Amniotic stem cell (primary cell): ENCODE measurements at places on chromosomes 7 and 10.

- no peak for DNase-seq
Measured at GRCh38 chr7:111982133-111982532, 224.1 kb downstream of the DOCK4 start.

- no peak for DNase-seq
Measured at GRCh38 chr7:137977173-137977572, 24.7 kb downstream of the CREB3L2 start.

DNA sequence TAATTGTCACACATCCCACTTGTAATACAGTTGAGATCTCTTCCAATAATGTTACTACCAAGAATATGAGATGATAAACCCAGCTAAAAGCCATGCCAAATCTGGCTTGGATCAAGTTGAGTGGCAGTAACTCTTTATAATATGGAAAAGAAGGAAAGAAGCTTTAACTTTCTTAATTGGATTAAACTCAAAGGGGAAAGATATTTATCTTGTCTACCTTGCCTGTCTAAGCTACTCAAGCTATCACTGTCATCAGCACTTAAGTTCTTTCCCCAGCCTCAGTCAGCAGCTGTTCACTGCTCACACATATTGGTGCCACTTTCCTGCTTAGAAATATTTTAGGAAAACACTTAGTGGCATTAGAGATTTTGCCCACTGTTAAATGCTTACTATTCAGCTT lies 350.7 kb downstream of the IPMK start:
- no peak for DNase-seq

DNA sequence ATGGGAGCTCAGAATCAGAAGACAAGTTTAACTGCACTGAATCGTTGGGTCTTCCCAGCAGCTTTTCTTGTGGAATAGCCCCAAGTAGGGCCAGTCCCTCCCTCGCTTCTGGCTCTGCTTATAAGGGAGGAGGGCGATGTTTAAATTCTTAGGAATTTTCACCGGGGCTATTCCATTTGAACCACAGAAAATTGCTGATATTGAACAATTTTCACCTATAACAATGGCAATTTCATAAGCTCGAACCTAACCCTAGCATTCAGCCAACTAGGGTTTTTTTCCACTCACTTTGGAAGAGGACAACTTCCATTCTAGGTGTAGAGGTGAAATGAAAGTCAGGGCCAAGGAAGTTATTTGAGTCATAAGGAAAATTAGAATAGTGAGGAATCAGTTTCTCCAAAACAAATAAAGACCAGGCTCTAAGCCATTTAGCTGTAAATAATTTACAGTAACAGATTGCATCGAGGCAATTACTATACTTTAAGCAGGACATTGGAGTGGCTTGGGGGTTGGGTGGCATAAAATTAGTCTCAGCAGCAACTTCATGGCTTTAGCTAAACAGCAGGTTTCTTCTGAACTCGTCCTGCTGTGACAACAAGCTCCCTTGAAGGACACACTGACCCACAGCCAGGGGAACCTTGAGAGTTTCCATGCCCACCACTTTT lies 1.5 kb upstream of the ATP6V0A4 start:
- DNase-seq, result no peak

DNA sequence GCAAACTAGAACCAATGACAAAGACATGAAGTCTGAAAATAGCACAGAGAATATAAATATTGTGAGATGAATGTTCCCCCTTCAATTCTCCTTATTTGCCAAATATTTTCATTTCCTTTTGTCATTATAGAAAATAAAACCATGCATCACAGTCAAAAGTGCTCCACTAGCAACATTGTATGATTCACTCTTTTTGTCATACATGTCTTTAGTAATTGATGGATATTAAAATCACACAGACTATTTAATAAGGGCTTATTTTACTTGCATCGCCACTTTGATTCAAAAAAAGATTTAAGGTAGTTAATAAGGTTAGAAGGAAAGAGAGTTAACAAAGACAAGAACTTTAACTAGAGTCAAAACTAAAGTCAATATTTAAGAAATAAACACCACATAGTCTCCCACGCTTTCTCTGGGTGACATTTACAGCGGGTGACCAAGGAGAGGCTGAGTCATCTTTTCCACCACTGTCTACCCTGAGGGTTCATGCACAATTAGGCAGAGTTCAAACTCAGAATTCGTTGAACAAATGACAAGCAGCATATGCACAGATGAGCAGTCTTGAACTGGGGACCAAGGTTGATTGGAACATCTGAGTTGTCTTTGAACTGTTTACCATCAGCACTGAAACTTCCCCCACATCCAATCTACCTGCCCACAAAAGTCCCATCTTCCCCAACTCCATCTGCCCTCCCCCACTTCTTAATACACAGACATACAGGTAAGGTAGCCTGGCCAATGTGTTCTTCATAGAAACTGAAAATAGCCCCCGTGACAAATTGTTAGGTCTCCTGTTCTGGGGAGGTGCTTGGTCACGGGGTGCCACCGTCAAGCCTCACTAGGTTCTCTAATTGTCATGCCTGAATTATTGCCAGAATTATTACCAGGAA lies 42.5 kb downstream of the C7orf25 start:
- DNase-seq, result no peak

DNA sequence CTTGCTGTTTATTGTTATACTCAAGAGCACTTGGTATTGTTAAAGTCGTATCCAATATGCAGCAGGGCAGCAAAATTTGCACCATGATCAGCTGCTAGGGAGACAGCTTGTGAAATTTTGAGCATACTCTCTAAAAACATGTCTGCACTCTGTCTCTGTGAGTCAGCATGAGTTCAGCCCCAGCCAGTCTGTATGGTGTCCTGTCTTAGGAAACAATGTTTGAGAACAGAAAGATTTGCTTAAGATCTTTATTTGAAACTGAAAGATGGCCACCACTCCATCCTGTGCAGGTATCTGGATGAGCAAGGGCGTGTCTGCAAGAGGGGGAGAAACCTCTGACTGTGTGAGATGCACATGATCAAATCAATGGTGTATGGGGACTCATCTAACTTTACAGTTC lies 97.1 kb downstream of the GNAI1 start:
- no peak for DNase-seq

GRCh38 chr7:131543298-131543697 lies 13.1 kb downstream of the PODXL start:
- no peak for DNase-seq

- no peak for DNase-seq
Measured at GRCh38 chr10:42936580-42936979, 140.3 kb upstream of the RET start.

- no peak for DNase-seq
Measured at GRCh38 chr10:48505394-48506112, 99.3 kb downstream of the ARHGAP22 start.

- DNase-seq, result no peak
Measured at GRCh38 chr10:17081431-17081830, 48.2 kb downstream of the CUBN start.

DNA sequence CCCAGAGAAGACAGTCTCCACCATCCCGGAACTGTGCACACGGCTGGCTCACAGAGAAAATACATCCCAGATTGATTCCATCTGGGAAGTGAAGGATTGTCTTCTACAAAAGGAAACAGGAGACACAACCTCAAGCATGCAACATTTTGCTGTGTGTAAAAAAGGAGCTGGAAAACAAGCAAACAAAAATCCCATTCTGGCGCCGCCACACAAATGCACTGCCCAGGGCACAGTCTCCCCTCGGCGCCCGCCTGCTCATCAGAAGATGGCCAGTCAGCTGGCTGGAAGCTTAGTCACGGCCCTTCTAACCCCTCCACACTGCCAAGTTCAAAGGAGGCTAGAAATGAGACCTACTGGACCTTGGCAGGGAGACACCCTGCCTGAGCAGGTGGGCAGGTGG lies 14.1 kb upstream of the CYTH3 start:
- DNase-seq, result peak; percentile 30

- no peak for DNase-seq
Measured at GRCh38 chr10:78828647-78829539, 239.9 kb upstream of the ZMIZ1 start.

DNA sequence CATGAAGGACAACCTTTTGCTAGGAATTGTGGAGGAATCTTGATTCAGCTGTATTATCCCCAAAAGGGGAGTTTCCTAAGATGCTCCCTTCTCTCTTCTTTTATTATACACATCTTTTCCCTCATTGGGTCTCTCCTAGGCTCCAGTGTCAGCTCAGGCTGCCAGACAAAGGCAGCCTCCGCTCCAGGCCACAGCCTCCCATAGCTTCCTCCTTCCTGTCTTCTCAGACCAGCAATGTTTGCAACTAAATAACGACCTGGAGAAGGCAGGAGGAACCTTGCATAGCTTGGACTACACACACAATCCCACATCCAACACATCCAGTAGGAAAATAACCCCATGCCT lies 12.3 kb downstream of the SFXN3 start:
- DNase-seq, result no peak

GRCh38 chr7:3197567-3198213 lies 103.4 kb upstream of the SDK1 start:
- DNase-seq, result no peak

GRCh38 chr7:7694542-7694941 lies 23.9 kb downstream of the RPA3 start:
- no peak for DNase-seq

- no peak for DNase-seq
Measured at GRCh38 chr10:111745982-111746381, 437.6 kb downstream of the GPAM start.

- DNase-seq, result no peak
Measured at GRCh38 chr7:16874066-16874465, 7.7 kb downstream of the AGR3 start.

- no peak for DNase-seq
Measured at GRCh38 chr10:6667679-6668270, 87.7 kb upstream of the PRKCQ start.
